ENCODE measurements at places on chromosomes 12 and 14. TPM values are rescaled to one million over a fixed set of nuclear protein-coding genes. Genes with fewer than 3 reads are reported as not detected.

- H3K4me3 ChIP-seq = no peak overlapping the region
- DNase-seq = no peak
- no peaks in the 10 kb centered on the region for H3K36me3 ChIP-seq
- H3K4me1 ChIP-seq = no peaks in the 10 kb centered on the region
Observed at GRCh38 chr12:68200854-68201253, 24.8 kb downstream of the IL26 start.

DNA sequence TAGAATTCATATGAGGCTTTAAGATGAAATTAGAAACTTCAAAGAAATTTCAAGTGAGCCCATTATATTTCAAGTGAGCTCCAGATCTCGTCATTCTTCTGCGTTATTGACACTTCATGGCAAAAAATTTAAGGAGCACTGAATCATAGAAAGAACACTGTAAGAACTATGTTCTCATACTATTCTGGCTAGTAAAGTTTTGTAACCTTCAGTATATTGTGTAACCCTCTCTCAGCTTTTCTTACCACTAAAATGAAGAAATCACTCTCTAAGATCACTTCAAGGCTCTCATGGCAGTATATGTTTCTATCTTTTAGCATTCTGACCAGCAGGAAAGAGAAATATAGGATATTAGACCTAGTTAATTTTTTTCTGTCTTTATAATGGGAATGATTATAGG lies 6.3 kb downstream of the GPHN start:
- H3K27ac ChIP-seq = no peak overlapping the region
- no peaks in the 10 kb centered on the region for H3K36me3 ChIP-seq
- H3K27me3 ChIP-seq = no peaks in the 10 kb centered on the region

PPP1CC gene
- polyA plus RNA-seq = 123 TPM

DNA sequence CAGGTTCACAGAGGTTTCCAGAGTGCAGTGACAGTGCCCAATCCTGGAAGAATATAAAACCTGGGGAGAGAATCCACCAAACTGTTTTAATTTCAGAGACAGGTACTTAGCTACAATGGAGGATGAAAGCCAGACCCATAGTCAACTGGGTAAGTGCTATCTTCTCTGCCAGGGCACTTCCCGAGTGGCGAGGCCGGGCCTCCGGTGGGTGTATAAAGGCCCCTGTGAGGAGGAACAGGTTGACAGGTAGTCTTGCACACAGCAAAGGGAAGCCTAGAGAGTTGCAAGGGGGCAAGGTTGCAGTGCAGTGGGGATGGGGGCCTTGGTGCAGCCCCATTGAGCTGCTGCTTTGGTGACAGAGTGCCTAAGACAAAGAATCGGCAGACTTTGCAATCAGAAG lies 130.7 kb downstream of the SLC38A6 start:
- DNase-seq = no peak
- no peak overlapping the region for H3K27ac ChIP-seq
- no peaks in the 10 kb centered on the region for H3K36me3 ChIP-seq

DNA sequence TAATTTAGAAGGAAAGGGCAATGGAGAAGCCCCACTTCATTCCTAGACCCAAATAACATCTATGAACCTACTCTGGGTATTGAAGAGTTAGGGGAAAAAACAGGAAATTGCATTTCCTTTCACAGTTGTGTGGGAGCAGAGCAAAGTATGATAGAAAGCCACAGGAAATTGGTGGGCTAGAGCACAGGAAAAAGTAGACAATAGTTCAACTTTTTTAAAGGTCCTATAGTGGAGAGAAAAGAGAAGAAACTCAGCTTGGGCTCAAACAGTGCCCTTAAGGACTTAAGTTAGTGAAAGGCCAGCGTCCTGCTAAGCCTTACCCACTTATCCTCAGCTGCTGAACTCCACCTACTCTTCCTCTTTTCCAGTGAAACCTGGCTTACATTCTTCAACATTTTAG lies 258.1 kb downstream of the DPY19L2 start:
- H3K4me3 ChIP-seq = no peak overlapping the region
- no peaks in the 10 kb centered on the region for H3K27me3 ChIP-seq
- no peak for DNase-seq
- no peaks in the 10 kb centered on the region for H3K36me3 ChIP-seq
